ENCODE measurements at places on chromosomes 7 and 10.

GRCh38 chr7:24834128-24834798 lies 77.0 kb upstream of the GSDME start:
- DNase-seq, result no peak

DNA sequence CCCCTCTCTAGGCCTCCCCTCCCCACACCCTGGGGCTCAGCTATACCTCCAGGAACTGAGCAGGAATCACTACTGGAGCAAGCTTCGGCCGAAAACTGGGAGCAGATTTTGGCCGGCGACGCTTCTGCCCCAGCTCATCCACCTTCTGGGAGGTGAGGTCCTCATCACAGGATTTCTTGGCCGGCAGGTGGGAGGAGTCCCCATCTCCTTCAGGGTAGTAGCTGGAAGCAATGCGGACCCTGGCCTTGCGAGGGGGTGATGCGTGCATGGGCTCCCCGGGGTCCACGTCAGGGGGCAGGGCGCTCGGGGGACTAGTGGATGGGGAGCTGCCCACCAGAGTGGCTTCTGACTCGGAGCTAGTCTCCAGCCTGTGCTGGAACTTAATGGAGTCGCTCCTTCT lies 105.5 kb downstream of the DLG5 start:
- no peak for DNase-seq

- no peak for DNase-seq
Measured at GRCh38 chr7:117296066-117296465, 26.8 kb downstream of the WNT2 start.

GRCh38 chr7:99392659-99393354 lies 15.6 kb downstream of the PDAP1 start:
- peak; percentile 80 for DNase-seq

- no peak for DNase-seq
Measured at GRCh38 chr10:133401500-133401899, 7.5 kb downstream of the MTG1 start.

DNA sequence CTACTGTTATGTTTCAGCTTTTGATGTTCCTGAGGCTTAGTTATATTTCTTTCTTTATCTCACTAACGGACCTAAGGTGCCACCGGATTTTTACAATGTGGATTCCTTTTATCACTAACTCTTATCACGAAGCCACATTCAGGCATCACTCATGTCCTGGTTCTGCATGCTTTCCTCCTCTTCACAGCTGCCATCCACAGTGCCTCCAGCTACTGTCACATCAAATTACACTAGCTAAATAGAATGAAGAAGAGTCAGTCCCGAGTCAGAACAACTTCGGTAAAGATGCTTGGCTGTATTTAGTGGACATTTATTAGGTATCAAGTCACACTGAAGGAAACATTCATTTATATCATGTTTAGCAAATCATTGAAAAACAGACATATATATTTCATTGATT lies 153.2 kb downstream of the NEBL start:
- DNase-seq, result no peak

DNA sequence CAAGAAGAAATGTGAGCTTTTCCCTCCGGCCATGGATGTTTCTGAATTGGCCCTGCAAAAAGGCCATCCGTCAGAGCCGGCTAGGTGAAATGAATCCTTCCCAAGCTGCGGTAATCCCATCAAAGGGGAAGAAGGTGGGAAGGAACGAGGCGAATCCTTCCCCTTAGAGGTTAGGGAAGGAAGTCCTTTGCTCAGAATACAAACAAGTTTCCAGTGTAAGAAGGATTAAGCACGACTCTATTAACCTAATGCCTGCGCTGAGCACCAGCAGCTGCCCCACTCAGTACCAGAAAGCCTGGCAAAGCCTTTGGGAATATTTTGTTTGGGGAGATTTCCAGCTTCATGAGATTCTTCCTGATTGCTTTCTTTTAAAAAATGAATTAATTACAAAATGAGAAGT lies 42.8 kb downstream of the CLRN3 start:
- no peak for DNase-seq

DNA sequence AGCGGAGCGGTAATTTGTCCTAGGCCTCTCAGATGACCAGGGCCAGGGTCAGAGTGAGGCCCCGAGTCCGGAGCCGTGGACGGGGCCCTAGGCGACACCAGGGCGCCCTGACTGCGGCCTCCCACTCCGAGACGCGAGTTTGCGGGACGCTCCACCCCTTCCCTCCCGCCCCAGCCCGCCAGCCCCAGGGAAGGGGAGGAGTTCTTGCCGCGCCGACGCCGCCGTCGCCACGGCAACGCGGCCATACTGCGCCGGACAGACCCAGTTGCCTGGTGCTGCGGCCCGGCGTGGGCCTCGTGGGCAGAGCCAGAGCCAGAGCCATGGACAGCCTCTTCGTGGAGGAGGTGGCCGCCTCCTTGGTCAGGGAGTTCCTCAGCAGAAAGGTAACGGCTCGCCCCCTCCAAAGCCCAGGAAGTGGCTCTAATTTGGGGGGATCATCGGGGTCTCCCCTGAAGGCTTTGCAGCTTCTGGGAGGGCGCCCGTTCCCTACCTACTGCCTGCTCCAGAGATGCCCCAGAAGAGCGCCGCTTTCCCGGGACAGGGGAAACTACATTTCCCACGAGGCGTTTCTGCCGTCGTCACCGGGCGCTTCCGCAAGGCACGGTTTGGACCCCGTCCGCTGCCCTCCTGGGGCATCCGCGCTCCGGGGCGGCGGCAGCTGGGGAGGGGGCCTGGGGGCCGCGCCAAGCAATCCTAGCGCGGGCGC lies at the start of gene MINDY4:
TSS of gene MINDY4 (plus strand) at position 244 of the 706 bp plus-strand sequence. CDS start at position 321, 77 bp downstream.
- peak; percentile 51 for DNase-seq

DNA sequence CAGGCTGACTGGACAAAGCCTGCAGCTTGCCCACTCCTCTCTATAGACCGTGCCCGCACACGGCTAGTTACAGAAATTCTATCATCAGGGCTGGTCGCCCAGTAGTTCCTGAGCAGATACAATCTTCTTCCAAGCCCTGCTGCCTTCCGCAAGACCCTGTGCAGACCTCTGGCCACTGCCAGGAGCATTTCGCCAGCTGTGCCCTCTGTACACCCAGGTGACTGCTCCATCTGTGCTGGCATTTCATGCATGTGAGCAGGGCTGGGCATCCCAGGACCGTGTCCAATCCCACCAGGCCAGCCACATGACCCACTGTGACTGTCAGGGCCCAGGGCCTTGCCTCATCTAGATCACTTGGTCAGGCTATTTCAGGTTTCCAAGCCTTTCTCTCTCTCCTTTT lies 36.9 kb downstream of the HSPA12A start:
- DNase-seq, result no peak

DNA sequence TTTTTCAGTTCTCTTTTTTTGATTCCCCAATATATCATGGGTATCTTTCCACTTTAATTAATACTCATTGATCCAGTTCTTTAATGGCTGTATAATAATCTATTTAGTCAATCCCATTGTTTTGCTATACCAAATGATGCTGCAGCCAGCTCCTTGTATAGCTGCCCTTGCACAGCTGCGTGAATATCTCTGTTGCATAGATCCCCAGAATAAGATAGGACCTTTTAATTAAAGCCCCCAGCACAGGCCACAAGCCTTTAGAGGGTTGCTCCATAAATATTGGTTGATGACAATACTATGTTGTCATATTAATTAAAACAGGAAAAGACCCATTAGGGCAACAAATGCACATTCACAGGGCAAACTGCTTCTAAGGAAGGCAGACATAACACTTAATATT lies 57.9 kb downstream of the BUB3 start:
- no peak for DNase-seq

GRCh38 chr10:116208956-116209567 lies 63.9 kb downstream of the GFRA1 start:
- DNase-seq, result no peak

GRCh38 chr7:100604028-100604975 lies 2.1 kb downstream of the PCOLCE start:
- DNase-seq, result no peak

GRCh38 chr7:104553074-104553473 lies 224.7 kb downstream of the LHFPL3 start:
- DNase-seq, result no peak

- DNase-seq, result no peak
Measured at GRCh38 chr7:140239653-140239935, 62.8 kb upstream of the KDM7A start.

GRCh38 chr7:41107938-41108448 lies 594.9 kb downstream of the INHBA start:
- DNase-seq, result no peak

- DNase-seq, result peak; percentile 14
Measured at GRCh38 chr7:158976849-158977593, 120.7 kb downstream of the DYNC2I1 start.

- DNase-seq, result no peak
Measured at GRCh38 chr10:131896403-131896802, 4.4 kb upstream of the PPP2R2D start.

DNA sequence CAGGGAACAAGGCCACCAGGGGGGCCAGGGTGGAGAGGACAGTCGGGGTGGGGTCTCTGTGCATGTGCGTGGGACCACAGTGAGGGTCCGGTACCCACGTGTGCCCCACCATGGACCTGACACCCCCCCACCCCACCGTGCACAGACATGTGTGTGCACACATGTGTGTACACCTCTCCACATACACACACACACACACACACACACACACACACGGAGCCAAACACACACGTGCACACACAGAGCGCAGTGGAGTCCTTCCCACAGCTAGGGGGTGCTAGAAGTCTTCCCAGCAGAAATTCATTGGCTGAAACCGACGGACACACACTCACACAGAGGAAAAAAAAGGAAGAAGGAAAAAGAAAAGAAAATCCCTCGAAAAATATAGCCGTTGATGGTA lies 42.8 kb upstream of the GNA12 start:
- DNase-seq, result no peak

DNA sequence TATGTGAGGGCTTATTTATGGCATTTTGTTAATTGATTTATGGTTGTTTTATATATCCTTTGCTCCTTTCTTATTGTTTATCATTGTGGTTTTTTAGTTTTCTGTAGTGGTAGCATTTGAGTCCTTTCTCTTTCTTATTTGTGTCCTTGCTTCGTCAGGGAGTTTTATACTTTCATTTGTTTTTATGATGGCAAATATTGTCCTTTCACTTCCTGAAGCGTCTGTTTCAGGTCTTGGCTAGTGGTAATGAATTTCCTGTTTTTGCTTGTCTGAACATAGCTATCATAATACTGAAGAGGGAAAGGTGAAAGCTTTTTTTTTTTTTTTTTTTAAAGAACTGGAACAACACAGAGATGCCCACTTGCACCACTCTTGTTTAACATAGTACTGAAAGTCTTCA lies 228.2 kb downstream of the ATRNL1 start:
- DNase-seq, result no peak

GRCh38 chr10:6811153-6811552 lies 231.1 kb upstream of the PRKCQ start:
- no peak for DNase-seq

DNA sequence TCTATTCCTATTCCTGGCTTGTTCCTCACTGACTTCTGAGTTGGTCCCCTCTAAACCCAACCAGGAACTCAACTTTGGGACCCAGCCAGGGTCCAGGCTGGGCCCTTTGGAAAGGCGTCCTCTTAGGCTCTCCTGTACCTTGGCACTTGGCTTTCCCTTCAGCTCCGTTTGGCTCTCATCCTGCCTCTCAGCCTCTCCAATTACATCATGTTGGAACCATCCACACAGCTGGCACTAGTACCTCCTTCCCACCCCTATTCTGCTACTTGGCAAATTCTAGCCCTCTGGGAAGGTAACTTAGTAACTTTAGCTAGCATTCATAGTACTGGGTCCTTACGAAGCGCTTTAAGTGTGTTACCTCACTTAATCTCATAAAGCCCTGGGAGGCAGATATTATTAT lies 205.3 kb upstream of the HABP2 start:
- DNase-seq, result no peak

GRCh38 chr7:92330835-92331438 lies 85.2 kb downstream of the ANKIB1 start:
- DNase-seq, result no peak

DNA sequence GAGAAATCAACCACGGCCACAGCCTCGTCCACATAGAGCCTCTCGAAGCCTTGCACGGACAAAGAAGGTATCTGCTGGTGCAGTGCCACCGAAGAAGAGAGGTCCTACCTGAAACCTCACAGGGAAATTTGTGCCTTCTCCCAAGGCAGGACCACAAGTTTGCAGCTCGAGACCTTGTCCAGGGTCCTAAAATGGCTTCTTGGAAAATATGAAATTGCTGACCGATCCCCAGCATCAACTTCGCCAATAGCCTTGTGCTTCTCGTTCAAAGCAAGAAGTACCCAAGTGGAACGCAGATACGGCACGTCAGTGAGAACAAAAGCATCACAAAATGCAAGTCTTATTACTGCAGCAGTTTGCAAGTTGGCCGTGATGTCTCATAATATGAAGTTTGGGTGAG lies 24.6 kb downstream of the PTPRN2 start:
- no peak for DNase-seq

DNA sequence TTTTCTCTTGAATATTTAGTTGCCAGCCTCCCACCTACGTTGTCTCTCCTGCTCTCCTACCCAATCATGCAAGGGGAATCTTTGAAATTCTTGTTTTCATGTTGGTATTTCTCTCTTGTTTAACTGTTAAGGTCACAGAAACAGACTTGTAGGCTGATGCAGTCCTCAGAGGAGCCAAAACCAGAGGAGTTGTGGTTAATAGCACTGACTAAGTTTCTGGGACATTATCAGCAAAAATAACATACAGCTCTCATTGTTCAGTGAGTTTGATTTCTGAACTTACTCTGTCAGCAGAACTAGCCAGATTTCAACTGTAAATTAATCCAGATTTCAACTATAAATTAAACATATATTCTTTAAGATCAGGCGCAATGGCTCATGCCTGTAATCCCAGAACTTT lies 11.1 kb upstream of the CUL1 start:
- DNase-seq, result no peak

DNA sequence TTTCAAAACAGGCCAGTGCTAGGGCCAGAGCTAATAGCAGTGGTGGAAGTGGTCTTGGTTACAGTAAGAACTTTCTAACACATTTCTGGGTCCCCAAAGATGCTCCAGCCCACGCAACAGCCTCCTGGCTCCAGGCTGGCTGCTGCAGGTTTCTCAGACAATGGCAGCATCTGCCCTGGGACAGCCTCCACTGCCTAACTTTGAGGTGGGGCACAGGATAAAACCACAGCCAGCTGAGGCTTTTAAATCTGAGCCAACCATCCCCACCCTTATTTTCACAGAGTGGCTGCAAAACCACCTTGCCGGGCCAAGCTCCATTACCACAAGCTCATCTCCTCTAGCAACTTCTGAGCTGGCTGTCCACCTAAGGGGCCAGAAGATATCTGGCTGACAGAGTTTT lies 84.8 kb downstream of the FAM53B start:
- no peak for DNase-seq

GRCh38 chr7:14687777-14688176 lies 214.8 kb downstream of the DGKB start:
- DNase-seq, result no peak

- no peak for DNase-seq
Measured at GRCh38 chr7:142557971-142558582, 191.2 kb upstream of the PRSS1 start.

DNA sequence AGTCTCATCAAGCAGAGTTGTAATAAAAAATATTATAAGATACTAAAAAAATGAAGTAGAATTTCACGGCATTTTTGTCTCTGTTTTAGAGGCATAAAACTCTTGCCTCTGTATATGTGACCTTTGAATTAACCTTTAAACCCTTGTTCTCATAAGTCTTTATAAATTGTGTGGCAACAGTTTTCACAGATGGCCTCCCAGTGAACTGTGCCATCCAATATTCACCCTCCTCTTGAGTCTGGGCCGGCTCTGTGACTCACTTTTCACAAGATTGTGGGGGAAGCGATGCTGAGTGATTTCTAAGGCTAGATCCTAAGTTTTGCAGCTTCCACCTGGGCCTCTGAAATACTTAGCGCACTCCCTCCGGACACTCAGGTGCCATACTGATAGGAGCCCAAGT lies 4.6 kb upstream of the USP6NL start:
- no peak for DNase-seq

GRCh38 chr7:41312235-41312634 lies 390.7 kb downstream of the INHBA start:
- DNase-seq, result no peak
